ENCODE measurements at places on chromosomes 11 and 22.

- DNase-seq = no peak
Measured at GRCh38 chr11:73653996-73654395, 7.6 kb downstream of the PLEKHB1 start.

DNA sequence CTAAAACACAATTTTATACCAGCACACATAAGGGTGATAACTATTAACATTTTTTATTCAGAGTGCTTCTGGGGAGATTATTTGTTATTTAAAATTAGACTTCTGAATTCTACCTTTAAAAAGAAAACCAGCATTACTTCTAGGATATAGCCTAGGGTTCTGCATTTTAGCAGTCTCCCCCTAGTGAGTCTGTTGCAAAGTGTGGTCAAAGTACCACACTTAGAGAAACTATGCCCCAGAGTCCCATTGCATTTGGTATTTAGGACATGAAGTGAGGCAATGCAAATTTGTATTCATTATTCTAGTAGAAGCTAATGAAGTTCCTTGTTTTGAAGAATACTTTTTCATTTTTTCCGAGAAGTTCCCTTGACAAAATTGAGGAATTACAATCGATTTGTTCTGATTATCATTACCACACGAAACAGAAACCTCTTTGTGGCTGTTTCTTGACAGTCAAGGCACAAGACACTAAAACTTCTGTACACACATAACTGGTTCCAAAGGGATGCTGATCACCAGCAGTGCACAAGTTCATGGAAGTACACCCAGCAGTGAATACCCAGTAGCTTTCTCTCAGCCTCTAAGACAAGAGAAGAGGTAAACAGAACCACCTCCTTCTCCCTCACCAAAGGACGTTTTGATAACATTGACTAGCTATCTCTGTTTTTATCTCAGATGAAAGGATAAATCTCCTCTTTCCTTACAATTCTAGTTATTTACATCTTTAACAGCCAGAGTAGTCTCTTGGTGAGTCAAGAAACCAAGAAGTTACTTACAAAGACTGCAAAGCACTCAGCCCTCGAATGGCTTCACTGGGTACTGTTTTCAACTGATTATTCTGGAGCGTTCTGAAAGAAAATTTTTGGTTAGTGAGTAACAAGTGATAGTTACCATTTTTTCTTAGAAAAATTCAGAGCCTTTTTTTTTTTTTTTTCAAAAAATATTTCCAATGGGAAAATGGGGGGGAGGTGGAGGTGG is 27.6 kb upstream of the CCDC34 start:
- peak; percentile 11 for DNase-seq

GRCh38 chr11:11260903-11261302 is 92.1 kb downstream of the CSNK2A3 start:
- no peak for DNase-seq

DNA sequence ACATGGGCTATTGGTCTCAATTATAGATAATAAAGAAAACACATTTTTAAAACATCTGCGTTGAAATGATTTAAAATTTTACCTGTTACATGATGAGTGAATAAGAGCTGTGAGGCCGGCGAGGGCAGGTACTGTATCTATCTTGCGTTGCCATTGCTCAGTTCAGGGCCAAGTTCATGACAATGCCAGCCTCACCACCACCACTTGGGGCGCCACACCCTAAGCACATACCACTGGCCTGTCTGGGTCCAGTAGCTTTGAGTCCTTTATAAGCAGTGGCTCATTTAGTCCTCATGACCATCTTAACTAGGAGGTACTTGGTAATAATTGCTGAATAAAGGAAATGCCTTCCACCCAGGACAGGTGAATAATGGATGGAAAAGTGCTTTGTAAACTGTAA is 14.5 kb upstream of the MB start:
- DNase-seq = peak; percentile 46

DNA sequence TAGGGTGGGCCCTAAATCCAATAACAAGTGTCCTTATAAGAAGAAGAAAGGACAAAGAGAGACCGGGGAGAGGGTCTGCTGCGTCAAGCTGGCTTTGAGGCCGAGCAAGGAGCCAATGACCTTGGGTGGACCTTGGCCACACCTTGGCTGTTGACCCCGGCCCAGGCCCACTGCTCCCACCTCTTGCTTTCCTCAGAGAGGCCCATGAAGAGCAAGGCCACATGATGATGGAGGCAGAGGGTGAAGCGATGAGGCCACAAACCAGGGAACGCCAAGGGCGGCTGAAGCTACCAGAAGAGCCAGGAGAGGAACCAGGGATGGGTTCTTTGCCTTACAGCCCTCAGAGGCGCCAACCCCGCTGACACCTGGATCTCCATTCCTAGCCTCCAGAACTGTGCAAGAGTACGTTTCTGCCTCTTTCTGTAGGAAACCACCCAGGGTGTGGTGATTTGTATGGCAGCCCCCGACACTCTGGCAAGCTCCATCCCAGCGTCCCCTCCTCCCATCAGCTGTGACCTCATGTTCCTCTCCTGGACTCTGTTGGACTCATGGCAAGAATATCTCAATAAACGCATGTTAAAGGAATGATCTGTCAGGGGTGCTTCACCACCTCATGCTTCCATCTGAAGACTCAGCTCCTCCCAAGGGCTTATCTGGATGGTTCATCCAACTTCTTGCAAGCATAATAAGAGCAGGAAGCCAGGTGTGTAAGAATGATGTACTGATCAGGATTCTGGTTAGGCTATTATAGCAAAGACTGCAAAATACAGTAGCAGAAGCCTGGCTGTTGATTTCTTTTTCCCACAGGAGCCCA is 41.6 kb upstream of the LINC01488 start:
- no peak for DNase-seq

DNA sequence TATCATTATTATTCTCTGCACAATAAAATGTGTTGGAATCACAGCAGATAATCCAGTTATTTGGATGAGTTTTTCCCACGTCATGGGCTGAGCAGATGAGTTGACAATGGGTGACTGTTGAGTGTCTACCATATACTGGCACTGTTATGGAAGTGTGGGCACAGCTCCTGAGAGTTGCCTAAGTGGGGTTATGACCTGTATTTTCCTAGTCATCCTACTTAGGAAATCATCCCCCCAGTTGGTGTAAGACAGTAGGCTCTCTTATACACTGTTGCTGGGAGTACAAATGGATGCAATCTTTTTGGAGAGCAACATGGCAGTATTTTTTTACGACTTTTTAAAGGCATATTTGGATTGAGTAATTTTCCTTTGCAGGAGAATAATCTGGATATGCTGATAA is 66.4 kb downstream of the TRAF6 start:
- no peak for DNase-seq

DNA sequence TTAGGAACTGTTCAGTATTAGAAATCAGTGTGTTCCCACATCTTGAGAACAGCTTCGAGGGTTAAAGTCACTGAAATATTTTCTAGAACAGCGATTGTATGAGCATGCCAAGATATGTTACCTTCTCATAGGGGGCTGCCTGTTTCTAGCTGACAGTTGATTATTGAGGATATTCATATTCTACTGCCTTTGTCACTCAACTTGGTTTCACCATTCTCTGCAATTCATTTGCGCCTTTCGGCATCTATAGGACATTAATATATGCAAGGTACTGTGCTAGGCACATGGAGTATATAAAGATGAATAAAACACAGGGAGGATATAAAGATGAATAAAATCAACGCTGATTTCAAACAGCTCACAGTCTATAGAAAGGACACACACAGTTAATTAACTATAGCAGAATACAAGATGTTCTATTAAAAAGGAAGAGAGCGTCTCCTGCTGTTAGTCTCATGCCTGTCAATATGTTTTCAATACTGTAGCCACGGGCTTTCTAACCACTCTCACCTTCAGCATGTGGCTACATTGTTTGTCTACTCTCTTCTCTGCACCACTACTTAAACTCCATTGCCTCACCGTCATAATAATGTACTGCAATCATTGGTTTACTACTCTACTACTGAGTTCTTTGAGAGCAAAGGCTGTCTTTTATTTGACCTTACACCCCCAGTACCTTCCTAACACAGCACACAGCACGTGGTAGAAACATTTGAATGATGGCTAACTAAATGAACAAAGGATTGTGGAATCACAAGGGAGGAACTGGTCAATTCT is 81.9 kb downstream of the RAB30 start:
- DNase-seq = no peak

DNA sequence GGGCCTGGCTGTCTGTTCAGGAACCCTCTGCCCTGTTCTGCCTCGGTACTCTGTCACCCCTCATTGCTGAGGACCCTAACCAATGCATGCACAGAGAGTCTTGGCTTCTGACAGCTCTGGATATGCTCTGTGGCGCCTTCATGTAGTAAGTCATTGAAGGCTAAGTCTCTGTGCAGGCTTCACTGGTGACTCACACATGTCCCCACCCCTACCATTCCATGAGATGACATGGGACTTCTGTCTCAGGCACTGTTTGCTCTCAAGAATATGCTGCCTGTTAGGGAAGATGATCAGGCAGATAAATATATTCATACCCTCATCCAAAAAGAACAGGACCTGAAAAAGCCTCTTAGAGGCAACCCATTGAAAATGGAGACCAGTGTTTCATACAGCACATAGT is 43.6 kb upstream of the HORMAD2 start:
- DNase-seq = no peak

- DNase-seq = peak; percentile 99
Measured at GRCh38 chr11:35623621-35624168, 5.4 kb downstream of the FJX1 start.

- peak; percentile 15 for DNase-seq
Measured at GRCh38 chr11:92295175-92296137, 70.8 kb downstream of the FAT3 start.

- DNase-seq = no peak
Measured at GRCh38 chr22:35170716-35171697, 86.3 kb upstream of the HMGXB4 start.

DNA sequence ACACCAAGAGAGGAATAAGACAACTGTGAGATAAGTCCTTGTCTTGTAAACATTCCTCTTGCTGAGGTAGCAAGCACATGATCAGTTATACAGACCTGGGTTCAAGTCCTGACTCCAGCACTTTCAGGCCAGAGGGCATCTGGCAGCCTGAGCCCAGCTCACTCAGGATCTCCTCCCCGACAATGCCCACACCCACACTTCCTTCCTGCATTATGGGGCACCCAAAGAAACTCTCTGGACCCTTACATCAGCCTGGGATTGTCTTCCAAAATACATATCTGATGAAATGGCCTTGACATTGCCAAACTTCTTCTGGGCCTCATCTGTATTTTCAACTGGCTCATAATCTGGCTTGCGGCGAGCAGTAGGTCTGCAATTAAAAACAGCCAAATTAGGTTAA is 48.6 kb downstream of the ARFGAP3 start:
- DNase-seq = no peak

GRCh38 chr11:1276041-1276790 is 33.2 kb downstream of the TOLLIP start:
- DNase-seq = no peak

- no peak for DNase-seq
Measured at GRCh38 chr11:574632-575312, 1.5 kb upstream of the PHRF1 start.

DNA sequence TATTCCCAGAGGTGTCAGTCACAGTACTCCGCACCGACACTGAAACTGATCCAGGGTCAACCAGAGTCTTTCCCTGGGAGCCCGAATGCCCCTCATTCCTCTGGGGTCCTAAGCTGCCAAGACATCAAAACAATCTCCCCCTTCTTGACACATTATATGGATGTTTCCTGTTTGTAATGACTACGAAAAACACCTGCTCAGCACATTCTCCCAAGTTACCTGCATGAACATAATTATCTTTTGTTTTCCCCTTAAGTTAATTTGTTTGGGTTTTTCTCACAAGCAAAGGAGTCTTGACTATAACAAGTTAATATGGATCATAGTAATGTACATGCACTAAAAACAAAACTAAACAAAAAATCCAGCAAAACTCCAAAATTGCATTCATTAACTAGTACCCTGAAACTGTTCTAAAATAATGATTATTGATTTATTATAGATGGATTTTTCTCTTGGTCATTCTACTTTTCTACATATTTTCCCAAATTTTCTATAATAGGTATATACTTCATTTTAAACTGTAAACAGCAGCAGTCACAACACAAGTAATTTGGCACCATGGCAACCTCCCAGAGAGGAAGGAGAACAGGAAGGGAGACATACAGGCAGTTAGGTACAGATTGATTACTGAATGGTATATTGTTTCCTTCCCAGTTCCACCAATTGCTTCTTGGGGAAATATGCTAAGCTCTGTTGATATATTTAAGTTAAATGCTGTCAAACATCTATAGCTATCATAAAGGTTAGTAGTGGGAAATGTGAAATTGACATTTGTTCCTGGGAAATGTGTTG is 631.5 kb downstream of the METTL15 start:
- no peak for DNase-seq

- DNase-seq = no peak
Measured at GRCh38 chr11:16081382-16082094, 274.8 kb downstream of the SOX6 start.

- peak; percentile 2 for DNase-seq
Measured at GRCh38 chr22:19478045-19478900, 720 bp downstream of the UFD1 start.

GRCh38 chr11:2770761-2771301 is 71.0 kb upstream of the KCNQ1OT1 start:
- no peak for DNase-seq

Data from HCEC 1CT (cell line).